ENCODE measurements at places on chromosomes 12 and 14. TPM values are rescaled to one million over a fixed set of nuclear protein-coding genes. Genes with fewer than 3 reads are reported as not detected.

DNA sequence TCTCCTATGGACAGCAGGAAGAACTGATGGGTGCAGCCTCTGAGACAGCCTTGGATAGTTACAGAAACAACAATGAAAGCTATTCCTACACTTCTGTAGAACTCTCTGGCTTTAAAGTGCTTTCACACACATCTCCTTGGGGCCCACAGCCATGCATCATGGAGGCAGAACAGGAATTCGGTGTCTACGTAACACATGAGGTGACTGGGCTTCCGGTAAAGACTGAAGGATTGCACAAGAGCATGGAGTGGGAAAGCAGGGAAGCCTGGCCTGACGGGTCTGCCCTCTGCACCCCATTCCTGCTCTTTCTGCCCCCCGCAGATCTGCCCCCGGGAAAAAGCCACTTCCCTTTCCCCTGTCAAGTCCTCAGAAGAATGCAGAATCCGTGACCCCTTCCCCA is 82.6 kb downstream of the VWF start:
- H3K4me1 ChIP-seq: peaks cover 2% of the 10 kb centered on the region
- H3K4me3 ChIP-seq: no peak overlapping the region
- no peaks in the 10 kb centered on the region for H3K36me3 ChIP-seq
- DNase-seq: no peak

DNA sequence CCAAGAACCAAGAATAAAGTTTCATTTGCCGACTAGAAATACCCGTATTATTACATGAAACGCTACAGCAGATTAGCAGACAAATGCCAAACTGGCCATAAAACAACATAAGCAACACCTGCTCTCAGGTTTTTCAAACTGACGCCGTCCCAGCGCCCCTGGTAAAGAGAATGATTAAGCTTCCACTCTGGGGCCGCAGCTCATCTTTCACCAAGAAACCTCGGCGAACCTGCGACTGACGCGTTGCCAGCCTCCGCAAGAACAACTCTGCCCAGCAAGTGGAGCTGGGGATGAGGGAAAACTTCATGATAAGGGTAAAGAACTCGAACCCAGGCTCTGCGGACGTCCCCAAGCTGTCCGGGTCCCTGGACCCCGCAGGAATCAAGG is 530 bp downstream of the ARL1 start:
- peak overlapping the region; percentile 95 for H3K27ac ChIP-seq
- peaks cover 15% of the 10 kb centered on the region for H3K4me1 ChIP-seq
- H3K36me3 ChIP-seq: peaks cover 2% of the 10 kb centered on the region
- DNase-seq: peak; percentile 57
- H3K27me3 ChIP-seq: no peaks in the 10 kb centered on the region

GRCh38 chr14:104689881-104690711 is 678 bp downstream of the INF2 start:
- H3K4me1 ChIP-seq: peaks cover 40% of the 10 kb centered on the region
- peak; percentile 46 for DNase-seq
- H3K4me3 ChIP-seq: peak overlapping the region; percentile 72
- H3K27ac ChIP-seq: peak overlapping the region; percentile 60
- no peaks in the 10 kb centered on the region for H3K27me3 ChIP-seq

DNA sequence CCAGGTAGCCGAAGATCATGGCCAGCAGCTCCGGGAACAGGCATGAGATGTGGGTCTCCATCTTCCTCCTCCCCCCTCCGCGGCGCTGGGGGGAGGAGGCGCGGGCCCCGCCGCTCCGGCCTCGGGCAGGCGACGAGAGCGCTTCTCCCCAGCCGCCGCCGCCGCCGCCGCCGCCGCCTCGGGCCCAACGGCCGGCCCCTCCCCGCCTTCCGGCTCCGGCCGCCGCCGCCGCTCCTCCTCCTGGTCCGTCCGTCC is 448 bp downstream of the FBXL14 start:
- no peaks in the 10 kb centered on the region for H3K27me3 ChIP-seq
- DNase-seq: no peak
- H3K27ac ChIP-seq: no peak overlapping the region
- peaks cover 40% of the 10 kb centered on the region for H3K4me1 ChIP-seq
- H3K36me3 ChIP-seq: peaks cover 22% of the 10 kb centered on the region
- peak overlapping the region; percentile 98 for H3K4me3 ChIP-seq

Gene TAC3
- 0.37 TPM for total RNA-seq

Gene ANO2
- total RNA-seq: not detected

Gene HNF1A
- not detected for total RNA-seq

Gene KLRC1
- total RNA-seq: 0.21 TPM

Gene AQP2
- total RNA-seq: not detected

Data from activated CD4-positive, alpha-beta T cell treated with anti-CD3 and anti-CD28 coated beads for 36 hours (primary cell).